ENCODE measurements at places on chromosomes 2 and 18.

DNA sequence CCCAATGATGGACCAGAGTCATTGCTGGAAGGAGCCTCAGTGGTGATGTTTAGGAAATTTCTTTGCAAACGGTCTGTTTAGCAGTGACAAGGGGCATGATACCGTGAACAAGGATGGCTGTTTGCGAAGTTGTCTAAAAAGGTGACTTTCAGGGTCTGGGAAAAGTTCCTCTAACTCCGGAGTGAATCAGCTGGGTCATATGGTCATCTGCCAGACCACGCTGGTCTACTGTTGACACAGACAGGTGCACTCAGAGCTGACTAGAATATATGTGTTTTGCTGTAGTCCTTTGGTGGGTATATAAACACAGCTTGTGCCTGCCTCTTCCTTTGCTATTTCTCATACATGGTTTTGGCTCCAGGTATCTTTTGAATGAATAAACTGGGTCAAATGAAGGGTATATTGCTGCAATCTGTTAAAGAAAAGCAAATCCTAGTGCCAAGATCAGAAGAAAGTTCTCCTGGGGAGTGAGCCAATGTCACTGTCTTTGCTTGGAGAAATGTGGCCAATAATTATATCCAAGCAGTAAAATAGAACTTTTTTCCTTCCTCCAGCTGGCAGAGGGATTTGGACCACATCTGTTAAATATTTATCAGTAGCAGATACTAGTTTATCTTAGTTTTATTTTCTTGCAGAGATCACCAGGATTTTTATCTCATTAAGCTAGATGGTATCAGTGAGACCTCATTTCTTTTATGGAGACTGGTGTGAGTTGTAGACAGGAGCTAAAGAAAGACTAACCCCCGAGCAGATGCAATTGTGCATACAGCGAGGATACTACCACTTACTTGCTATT lies 286.0 kb downstream of the TRIB2 start:
- DNase-seq, result peak; percentile 26

- DNase-seq, result no peak
Measured at GRCh38 chr2:230840301-230840700, 24.4 kb upstream of the ITM2C start.

- DNase-seq, result no peak
Measured at GRCh38 chr2:148338541-148338940, 306.0 kb upstream of the EPC2 start.

- DNase-seq, result no peak
Measured at GRCh38 chr2:134839649-134840048, 1.2 kb downstream of the ACMSD start.

DNA sequence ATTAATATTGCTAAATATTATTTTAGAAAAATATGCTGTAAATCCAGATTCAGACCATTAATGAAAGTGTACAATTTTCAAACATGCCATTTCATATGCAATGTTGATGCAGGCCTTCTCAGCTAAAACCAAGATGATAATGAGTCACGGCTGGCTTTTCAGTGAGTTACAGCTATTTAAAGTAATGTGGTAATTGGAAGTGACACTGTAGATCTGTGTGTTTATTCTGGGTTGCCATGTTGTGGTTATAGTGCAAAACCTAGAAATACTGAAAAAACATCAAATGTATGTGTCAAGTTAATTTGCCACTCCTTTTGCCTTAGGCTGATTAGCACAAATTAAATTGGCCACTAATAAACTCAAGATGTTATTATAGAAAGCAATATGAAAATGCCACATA lies 506.6 kb downstream of the ERBB4 start:
- no peak for DNase-seq

DNA sequence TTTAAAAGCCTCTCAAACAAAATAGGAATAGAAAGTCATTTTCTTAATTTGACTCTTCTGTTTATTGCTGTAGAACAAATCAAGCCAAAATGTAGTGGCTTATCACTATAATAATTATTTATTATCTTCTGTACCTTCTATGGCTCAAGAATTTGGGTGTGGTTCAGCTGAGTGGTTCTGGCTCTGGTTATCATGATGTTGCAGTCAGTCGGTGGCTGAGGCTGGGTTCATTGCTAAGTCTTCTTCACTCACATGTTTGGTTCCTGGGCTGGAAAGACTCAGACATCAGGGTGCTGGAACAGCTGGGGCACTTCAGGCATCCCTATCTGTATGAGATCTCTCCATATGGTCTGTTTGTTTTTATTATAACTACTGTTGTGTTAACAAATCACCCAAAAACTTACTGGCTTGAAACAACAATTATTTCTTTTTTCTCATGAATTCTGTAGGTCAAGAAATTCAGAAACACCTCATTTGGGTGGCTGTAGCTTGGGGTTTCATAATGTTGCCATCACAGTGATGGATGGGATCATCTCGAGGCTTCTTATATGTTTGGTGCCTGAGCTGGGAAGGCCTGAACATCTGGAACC lies 242.6 kb upstream of the FBXO11 start:
- no peak for DNase-seq

DNA sequence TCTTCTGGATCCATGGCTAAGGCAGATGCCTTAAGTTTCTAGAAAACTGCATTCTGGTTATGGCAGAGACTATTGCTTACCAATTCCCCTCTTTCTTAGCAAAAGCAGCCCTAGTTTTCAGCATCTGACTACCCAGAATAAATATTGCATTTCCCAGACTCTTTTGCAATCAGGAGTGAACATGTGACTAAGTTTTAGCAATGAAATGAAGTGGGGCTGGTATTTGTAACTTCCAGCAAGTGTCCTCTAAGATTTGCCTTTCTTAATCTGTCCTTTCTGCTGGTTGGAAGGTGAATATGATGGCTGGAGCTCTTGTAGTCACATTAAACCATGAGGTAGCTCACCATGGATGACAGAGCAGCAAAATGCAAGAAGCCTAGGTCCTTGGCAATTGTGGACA lies 132.9 kb upstream of the PKDCC start:
- no peak for DNase-seq
